Keratinocyte (primary cell): ENCODE measurements at places on chromosomes 12 and 14. TPM values are rescaled to one million over a fixed set of nuclear protein-coding genes. Genes with fewer than 3 reads are reported as not detected.

GRCh38 chr14:50362764-50363713 lies 33.6 kb downstream of the CDKL1 start:
- no peak for DNase-seq

Gene SYCP3
- 0.09 to 0.16 TPM (median 0.13 TPM) in 3 replicates for polyA plus RNA-seq

Gene GPR162
- polyA plus RNA-seq, result 0.05 to 0.10 TPM (median 0.09 TPM) in 3 replicates

DNA sequence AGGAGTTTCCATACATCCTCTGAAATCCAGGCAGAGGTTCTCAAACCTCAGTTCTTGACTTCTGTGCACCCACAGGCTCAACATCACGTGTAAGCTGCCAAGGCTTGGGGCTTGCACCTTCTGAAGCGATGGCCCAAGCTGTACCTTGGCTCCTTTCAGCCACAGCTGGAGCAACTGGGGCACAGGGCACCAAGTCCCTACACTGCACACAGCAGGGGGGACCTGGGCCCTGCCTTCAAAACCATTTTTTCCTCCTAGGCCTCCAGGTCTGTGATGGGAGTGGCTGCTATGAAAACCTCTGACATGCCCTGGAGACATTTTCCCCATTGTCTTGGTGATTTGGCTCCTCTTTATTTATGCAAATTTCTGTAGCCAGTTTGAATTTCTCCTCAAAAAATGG lies 10.6 kb downstream of the AREL1 start:
- DNase-seq, result no peak

GRCh38 chr14:50333014-50333509 lies 20.9 kb downstream of the DMAC2L start:
- no peak for DNase-seq

Gene DPY19L2
- 0.68 to 3.3 TPM (median 2.6 TPM) in 3 replicates for polyA plus RNA-seq

DNA sequence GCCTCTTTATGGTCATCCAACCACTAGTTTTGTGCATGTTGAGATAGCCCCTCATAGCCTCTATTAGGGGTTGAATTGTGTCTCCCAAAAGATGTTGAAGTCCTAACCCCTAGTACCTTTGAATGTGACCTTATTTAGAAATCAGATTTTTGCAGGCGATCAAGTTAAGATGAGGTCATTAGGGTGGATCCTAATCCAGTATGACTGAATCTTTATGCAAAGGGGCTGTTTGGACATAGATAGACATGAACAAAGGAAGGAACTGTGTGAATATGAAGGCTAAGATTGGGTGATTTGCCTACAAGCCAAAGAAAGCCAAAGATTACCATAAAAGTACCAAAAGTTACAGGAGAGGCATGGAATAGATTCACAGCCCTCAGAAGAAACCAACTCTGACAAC lies 209.6 kb downstream of the NUAK1 start:
- no peak for DNase-seq

DNA sequence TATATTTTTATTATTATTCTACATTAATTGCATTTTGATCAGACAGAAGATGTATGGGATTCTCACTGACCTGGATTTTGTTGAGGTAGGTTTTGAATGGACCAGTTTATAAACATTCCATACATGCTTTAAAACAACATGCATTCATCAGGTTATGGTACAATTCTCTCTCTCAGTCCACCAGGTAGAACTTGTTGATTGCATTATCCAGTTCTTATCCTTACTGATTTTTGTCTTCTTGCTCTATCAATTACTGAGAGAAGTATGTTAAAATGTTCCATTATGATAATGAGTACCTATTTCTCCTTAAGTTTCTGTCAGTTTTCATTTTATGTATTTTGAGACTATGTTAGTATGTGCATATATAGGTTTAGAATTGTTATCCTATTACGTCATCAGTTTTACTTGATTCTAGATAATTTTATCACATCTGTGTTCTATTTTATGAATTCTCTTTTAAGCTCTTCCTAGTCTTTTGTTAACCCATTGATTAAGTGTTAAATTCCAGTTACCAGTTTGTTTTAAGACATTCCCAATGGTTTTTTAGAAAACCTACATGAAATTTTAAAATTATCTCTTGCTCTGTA lies 50.6 kb downstream of the EP400 start:
- DNase-seq, result no peak

Gene CLEC1B
- not detected in 3 replicates for polyA plus RNA-seq

- no peak for DNase-seq
Measured at GRCh38 chr12:52903855-52904508, 894 bp downstream of the KRT8 start.

DNA sequence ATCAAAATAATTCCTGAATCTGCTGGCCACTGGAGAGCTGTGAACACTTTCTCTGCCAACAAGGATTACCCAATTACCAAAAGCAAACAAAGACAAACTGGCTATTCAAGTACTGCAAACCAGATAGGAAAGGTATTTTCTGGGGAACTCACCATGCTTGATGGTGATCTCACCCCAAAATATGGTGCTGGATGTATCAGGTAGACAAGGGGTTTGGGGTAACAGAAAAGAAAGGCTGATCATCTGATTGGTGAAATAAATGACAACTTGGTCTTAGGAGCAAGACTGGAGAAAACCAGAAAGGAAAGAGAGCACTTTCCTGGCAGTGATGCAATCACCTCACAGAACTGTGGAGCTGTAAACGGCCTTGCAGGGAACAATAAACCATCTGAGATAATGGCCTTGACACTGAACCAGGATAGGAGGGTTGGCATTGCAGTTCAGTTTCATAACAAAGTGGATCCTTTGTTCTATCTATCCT lies 31.0 kb upstream of the NPFF start:
- no peak for DNase-seq

DNA sequence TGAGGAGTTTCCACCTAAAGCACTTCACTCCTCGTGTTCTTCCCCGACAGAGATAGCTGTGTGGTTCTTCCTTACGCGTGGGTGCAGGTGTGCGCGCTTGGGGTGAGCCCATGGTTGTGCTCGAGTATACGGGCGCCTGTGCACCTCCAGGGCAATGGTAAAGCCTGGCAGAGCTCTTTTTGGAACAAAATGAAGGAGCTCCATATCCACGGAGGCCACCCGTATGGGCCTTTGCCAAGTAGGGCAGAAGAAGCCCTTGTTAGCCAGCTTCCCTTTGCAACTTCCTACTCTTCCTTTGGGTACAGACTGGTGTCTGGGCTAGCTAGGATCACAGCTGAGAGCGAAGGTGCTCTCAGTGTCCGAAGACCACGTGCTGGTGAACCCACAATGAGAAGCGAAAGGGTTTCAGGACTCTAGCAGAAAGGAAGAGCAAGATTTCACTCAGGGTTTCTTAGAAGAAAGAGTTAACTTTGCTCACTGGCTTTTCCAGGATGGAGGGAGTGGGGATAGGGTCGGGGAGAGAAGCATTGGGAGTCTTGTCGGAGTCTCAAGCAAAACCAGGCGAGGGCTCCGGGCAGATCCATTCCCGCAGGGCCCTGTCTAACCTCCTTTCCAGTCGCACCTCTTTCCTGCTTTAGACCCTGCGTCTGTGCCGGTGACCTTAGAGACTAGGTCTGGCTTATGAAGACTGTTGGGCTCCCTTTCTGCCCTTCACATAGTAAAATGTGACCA lies 960 bp upstream of the LRFN5 start:
- DNase-seq, result no peak

Gene GTF2A1
- 17.5 to 19.3 TPM (median 18.0 TPM) in 3 replicates for polyA plus RNA-seq

- DNase-seq, result no peak
Measured at GRCh38 chr14:79721399-79722084, 489.8 kb downstream of the DIO2 start.

DNA sequence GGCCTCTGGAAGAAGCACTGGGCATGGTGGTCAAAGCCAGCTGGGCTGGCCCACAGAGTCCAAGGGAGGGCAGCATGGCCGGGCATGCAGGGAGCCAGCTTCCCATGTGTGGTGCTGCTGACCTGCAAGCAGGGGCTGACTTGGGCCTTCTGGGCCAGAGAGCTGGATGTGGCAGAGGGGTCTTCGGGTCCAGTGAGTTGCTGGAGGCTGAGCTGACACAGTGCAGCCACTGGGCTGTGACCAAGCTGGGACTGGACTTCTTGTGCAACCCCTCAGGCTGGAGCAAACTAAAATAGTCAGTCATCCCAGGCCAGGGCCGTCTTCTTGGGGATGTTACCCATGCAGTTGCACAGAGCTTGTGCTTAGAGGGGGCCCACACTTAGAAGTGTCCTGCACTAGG lies 7.3 kb upstream of the RIN3 start:
- DNase-seq, result no peak

Gene SLC22A17
- polyA plus RNA-seq, result 0.76 to 2.1 TPM (median 1.2 TPM) in 3 replicates

Gene SPATS2
- 46.2 to 51.3 TPM (median 47.9 TPM) in 3 replicates for polyA plus RNA-seq

DNA sequence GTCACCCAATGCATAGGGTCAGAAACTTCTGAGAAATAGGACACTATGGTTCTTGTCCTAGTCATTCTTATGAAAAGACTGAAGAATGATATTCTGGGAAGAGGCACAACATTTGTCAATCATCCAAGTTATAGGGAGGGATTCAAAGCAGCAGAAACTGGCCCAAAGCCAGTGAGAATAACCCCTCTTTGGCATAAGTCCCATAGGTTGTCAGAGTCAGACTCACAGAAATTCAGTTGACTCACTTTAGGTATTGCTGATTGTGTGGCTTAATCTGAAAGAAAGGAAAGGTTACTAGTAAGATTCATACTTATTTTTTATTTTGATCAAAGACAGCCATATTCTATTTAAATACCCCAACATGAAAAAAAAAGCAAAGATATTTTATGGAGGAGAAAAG lies 151.0 kb downstream of the SRGAP1 start:
- DNase-seq, result no peak

Gene RASAL1
- polyA plus RNA-seq, result 0.05 to 0.17 TPM (median 0.06 TPM) in 3 replicates

DNA sequence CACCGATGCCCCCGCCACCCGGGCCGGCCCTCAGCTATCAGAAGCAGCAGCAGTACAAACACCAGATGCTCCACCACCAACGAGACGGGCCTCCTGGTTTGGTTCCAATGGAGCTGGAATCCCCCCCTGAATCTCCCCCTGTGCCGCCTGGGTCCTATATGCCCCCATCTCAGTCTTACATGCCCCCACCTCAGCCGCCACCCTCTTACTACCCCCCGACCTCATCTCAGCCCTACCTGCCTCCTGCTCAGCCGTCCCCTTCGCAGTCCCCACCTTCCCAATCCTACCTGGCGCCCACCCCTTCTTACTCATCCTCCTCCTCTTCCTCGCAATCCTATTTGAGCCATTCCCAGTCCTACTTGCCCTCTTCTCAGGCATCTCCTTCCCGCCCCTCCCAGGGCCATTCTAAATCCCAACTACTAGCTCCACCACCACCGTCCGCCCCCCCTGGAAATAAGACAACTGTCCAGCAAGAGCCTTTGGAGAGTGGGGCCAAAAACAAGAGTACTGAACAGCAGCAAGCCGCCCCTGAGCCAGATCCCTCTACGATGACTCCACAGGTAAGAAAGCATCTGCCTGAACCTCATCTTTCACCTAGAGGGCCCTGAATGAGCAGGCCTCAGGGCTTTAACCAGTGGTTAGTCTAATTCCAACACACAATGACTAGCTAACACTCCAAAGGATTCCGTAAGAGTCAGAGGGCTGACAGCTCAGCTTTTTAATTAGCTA lies 851 bp downstream of the YLPM1 start:
- DNase-seq, result no peak

Gene HCAR2
- 8.8 to 30.1 TPM (median 18.3 TPM) in 3 replicates for polyA plus RNA-seq

DNA sequence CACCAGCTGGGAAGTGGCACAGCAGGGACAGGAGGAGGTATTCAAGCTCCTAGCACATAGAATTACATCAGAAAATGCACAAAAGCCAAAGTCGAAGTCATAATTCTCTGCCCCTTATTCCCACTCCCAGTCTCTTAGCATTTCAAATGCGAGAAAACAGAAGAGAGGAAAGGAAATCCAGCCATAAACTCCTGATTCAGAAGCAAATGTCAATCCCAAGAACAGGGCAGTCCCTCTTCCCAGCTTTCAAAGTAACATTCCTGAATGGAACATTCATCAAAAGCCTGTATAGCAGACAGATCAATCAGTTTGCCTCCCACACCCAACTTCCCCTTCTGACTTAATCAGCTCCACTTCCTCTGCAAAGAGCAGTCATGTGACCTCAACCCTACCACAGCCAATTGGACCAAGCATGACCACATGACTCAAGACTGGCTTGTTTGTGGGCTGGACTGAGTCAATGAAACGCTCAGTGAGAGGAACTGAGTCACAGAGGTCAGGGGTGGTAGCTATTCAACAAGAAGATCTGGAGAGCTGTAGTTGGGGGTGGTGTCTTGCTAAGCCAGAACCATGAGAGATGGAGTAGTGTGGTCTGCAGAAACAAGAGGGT lies 41.4 kb upstream of the TUNAR start:
- no peak for DNase-seq

GRCh38 chr12:93704122-93704521 lies 26.9 kb downstream of the CRADD start:
- DNase-seq, result no peak

DNA sequence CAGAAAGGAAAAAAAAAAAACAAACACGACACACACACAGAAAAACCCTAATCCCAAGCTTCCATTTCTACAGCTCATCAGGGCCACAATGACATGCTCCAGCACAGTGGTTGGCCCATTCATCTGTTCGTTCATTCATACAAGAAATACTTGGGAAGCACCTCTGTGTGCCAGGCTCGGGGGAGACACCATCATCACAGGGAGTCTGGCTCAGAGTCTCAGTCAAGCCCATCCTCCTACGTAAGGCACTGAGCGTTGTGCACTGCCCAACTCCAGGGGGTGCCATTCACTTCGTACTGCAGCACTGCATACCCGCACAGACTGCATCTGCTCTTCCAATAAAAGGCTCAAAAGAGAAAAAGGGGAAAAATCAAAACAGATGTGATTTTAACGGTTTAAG lies 15.3 kb downstream of the VPS37B start:
- DNase-seq, result no peak

GRCh38 chr12:45219621-45220020 lies 3.7 kb downstream of the ANO6 start:
- no peak for DNase-seq

DNA sequence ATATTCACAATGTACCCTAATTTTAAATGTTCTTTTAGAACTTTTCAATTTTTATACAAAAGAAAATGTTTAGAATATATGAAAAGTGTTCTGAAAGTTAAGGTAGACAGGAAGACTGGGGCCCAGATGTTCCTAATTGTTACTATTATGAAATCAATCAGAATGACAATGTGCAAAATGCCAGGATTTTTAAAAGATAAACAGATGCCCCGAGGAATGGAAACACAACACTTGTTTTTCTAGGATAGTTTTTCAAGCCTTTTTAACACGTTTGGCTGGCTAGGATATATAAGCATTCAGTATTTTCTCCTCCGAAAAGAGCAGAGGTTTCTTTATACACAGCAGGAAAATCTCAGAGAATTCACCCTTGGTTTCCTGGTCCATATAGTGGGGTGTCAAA lies 106.8 kb downstream of the ESR2 start:
- DNase-seq, result no peak

DNA sequence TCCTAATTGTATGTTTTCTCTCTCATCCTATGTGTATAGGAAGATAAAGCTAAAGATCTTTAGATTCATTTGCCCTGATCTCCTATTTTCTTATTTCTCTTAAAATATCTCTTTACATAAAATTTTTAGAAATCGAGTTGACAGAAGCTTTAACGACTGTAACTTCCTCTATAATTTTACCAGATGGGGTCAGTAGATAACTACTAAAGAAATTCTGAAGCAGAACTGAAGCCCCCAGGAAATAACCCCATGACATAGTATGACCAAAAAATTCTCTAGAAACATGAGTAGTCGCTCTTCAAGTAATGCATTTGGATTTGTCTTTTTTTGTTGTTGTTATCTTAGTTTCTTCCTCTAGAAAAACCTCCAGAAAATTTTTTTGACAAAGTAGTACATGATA lies 288.0 kb downstream of the ERC1 start:
- DNase-seq, result no peak

Gene TAS2R50
- polyA plus RNA-seq, result 0.10 TPM in 1 of 3 replicates, not detected in the others
